ENCODE measurements at places on chromosomes 5 and 9. TPM values are rescaled to one million over a fixed set of nuclear protein-coding genes. Genes with fewer than 3 reads are reported as not detected.

The TRIM32 gene
- polyA plus RNA-seq: 5.2 TPM

GRCh38 chr5:169988206-169988605 is 7.9 kb upstream of the INSYN2B start:
- DNase-seq: no peak

GRCh38 chr5:12119657-12120056 is 215.4 kb upstream of the CTNND2 start:
- no peak for DNase-seq

The ENHO gene
- polyA plus RNA-seq: 2.7 TPM

The F2RL1 gene
- polyA plus RNA-seq: 24.5 TPM

The PGM5 gene
- 16.3 TPM for polyA plus RNA-seq

DNA sequence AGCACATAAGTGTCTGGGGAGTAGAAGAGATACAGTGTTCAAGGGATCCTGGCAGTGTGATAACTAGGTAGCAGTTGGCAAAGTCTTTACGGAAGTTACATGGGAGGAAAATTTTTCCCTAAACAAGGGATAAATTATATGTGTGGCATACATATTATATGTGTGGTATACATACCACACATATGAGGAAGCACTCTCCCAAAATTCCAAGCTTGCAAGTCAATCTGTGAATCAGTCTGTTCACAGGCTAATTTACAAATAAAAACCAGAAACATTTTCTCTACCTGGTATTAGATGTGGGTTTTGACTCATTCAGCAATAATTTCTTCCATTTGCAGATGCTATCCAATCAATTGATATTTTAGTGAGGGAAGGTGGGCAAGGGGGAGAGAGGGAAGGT is 110.0 kb downstream of the ISOC1 start:
- no peak for DNase-seq

GRCh38 chr5:9284272-9284671 is 261.6 kb downstream of the SEMA5A start:
- no peak for DNase-seq

DNA sequence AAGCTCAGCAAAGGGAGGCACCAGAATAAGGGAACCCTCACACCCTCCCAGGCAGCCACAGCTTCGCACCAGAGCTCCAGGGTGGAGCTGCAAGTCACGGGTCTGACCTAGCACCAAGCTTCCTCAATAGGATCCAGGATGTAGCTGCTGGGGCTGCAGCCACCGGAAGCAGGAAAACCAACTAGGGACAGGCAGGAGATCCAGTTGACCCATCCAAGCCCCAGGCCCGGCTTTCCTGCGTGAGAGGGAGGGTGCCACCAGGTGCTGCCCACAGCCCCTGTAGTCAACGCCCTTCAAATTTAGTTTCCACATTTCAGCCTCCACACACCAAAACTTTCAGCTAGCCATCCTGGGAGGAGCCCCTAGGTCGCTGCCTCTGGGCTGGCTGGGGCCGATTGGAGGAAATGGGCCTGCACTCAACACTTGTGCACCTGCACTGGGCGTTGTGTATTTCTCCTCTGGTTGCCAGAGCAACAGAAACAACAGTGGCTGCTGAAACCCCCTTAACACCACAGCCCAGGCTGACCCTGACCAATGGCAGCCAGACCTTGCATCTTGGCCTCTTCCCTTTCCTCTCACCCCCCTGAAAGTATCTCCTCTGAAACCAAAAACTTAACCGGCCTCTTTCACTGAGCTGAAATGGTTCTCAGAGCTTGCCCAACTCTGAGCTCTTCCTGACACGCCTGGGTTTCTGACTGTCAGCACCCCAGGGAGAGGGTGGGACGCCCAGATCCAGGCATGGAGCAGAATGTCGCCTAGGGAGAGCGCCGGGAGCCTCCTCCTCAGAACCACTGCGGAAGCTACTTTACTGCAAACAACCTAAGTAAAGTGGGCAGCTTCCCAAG is 226.5 kb upstream of the MAP3K1 start:
- DNase-seq: peak; percentile 70

- no peak for DNase-seq
Measured at GRCh38 chr9:87954230-87954629, 20.1 kb downstream of the CDK20 start.

The ZCCHC10 gene
- 32.7 TPM for polyA plus RNA-seq

GRCh38 chr5:154302161-154302560 is 111.6 kb downstream of the GALNT10 start:
- DNase-seq: peak; percentile 81

DNA sequence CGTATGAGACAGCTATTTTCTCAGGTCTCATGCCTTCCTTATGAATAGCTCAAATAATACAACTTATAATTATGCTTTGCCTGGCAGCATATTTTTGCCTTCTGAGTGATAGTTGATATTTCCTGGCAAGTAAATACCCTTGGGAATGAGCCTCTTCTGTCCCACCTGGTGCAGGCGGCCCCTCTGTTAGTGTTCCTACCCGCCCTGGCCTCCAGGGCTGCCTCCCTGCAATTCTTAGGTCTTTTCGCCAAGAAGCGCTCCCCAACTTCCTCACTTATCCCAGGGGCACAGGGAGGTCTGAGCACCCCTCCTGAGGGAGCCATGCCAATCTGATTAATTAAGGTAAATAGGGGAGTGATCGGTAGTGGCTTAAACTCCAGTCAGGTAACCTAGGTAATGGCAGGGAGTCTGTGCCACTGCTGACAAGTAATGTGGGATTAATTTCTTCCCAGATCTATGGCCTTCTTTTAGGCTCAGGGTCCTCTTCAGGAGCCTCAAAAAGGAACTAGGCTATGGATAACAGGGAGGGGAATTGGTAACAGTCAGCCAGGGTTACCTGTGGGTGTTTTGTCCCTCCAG is 81.5 kb downstream of the GALNT10 start:
- DNase-seq: no peak

GRCh38 chr5:112034421-112034979 is 277.5 kb upstream of the NREP start:
- no peak for DNase-seq

The ANGPTL2 gene
- polyA plus RNA-seq: 4.3 TPM

GRCh38 chr9:35489313-35490154 is at the start of gene RUSC2:
Gene RUSC2 (plus strand): TSS chr9:35490111. CDS start chr9:35546522, 56,411 bp downstream.
- peak; percentile 91 for DNase-seq

DNA sequence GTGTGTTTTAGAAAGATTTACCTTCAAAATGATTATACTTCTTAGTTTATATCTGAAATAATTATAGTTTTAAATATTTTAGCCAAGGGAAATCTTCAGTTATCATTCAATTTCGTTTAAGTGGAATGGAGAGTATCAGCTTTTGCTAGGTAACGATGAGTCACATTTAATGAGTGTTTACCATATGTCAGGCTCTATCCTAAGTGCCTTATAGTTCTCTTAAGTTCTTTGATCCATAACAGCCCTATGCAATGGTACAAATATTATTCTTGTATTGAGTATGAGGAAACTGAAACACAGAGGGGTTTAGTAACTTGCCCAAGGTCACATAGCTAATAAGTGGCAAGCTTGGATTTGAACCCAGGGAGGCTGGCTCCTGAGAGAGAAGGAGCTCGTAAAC is 37.5 kb upstream of the SHB start:
- no peak for DNase-seq

The WWC1 gene
- polyA plus RNA-seq: 74.4 TPM

The SH2D3C gene
- polyA plus RNA-seq: 13.7 TPM

DNA sequence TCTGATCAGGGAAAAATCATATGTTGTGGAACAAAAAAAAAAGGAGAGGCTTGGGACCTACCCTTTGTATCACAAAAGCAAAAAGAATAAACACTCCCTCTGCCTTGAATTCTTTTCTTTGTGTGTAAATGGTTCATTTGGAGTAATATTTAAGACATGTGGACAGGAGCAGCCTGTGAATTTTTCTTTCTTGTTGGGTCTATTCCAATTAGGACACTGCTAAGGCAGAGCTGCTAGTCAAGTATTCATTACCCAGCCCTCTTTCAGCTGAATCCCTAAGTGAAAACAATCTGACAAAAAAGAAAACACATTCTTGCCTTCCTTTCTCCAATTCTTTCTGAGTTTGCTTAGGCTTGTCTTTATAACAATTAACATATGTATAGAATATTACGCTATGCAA is 330.0 kb downstream of the EBF1 start:
- peak; percentile 81 for DNase-seq

The MARVELD2 gene
- polyA plus RNA-seq: 8.5 TPM

GRCh38 chr9:95910023-95910707 is 34.7 kb downstream of the ERCC6L2 start:
- DNase-seq: no peak

GRCh38 chr9:119934497-119934896 is 565.3 kb upstream of the BRINP1 start:
- no peak for DNase-seq

The MARCHF11 gene
- polyA plus RNA-seq: 0.47 TPM

DNA sequence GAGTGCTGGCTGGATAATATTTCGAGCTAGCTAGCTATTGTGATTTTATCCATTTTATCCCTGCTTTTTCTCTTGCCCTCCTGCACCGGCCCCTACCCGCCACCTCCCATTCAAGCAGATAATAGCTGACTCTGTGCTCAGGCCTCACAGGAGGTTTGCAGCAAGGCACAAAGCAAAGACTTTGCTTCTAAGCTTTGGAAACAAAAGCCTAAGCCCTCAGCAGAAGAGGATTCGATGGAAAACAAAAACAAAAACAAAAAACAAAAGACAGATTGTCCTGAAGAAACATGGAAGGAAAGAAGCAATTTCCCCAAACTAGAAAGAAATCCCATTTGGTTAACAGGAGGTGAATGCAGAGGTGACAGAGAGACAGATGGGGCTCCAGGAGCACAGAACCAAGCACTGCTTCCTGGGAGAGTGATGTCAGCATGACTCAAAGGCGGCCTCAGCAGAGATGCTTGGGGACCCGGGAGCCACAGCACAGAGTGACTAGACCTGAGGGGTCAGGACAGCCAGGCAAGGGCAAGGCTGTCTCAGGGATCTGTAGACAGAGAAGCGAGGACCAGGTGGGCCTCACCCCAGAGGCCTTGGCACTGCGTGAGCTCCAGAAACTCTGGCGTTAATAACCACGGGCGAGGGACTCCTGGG is 28.4 kb downstream of the MTX3 start:
- no peak for DNase-seq

DNA sequence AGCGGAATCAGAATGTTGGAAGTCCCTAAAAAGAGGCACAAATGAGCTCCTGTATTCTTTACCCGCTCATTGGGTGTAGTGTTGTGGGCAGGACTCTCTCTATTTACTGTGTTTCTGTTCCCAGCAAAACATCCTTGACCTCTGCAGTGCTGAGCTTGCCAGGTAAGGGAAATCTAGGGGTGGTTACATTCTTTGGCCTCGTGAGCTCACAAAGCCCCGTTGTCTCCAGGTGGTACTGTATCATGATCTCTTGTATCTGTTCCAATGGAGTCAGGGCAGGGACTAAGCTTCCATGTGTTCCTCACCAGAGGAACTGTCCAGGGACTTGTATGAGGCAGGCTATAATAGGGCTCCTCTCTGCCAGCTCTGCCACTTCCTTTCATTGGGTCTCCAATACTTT is 11.8 kb upstream of the IFNA14 start:
- no peak for DNase-seq

DNA sequence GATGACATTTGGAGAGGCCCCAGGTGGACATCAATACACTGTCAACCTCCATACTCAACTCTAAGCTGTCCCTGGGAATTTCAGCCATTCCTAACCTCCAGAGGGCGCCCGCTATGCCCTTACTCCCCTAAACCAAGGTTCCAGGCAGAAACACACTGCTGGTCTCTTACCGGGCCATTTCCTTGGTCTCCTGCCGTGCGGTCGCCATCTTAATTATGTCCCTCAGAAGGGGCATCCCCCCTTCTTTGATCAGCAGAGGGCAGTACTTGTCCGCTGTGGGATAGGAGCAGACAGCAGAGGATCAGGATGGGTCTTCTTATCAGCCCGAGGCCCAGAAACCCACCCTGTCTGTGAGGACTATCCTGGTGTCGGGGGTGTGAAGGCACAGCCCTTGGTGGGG is 9.3 kb upstream of the ZDHHC12 start:
- peak; percentile 89 for DNase-seq

All from kidney (tissue), 22 donors.